CD4-positive, alpha-beta T cell (primary cell): ENCODE measurements at places on chromosomes 13 and 19. TPM values are rescaled to one million over a fixed set of nuclear protein-coding genes. Genes with fewer than 3 reads are reported as not detected.

- no peak for DNase-seq
Observed at GRCh38 chr19:50555033-50555432, 13.2 kb downstream of the LRRC4B start.

GRCh38 chr13:23462815-23463559, 29.5 kb upstream of the SACS start:
- DNase-seq, result no peak

DNA sequence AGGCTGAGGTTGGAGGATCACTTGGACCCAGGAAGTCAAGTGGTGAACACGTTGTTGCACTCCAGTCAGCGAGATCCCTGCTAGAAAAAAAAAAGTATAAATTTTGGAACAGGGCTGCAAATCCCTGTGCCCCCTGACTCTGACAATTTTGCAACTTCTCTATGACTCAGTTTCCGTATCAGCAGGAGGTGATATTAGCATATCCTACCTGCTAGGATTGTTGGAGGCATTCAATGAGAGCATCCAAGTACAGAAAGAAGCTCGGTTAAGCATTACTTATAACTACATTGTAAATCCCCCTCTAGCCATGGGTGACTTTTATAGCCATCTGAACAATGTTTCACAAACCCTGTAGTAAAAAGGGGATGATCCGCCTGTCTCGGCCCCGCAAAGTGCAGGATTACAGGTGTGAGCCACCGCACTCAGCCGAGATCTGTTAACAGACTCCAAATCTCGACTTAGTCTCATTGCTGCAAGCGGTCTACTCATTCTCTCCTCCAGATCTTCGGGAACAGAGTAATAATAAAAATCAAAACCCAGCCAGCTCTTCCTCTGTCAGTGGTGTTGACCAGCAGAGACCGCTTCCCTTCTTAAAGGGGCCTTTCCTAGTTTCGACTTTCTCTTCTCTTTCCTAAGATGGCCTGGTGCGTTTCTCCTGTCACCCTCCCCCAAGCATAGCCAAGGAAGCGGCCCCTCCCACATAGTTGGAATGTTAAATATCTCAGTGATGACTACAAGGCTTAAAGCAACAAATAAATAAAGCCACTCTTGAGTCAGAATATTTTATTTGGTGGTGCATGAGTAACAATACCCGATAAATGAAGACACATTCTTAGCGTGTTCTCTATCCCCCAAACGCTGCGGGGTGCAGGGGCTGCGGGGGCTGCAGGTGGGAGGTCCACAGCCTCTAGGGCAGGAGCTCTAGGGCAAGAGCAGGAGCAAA, 10.3 kb upstream of the BICRA start:
- no peak for DNase-seq

- DNase-seq, result no peak
Observed at GRCh38 chr13:66859078-66859477, 371.1 kb downstream of the PCDH9 start.

GRCh38 chr13:78054157-78054556, 135.5 kb upstream of the EDNRB start:
- DNase-seq, result no peak

GRCh38 chr19:13985771-13986347, 20.3 kb downstream of the RFX1 start:
- no peak for DNase-seq

GRCh38 chr19:30208436-30209060, 163.6 kb upstream of the ZNF536 start:
- no peak for DNase-seq

GRCh38 chr13:92196591-92197256, 798.3 kb downstream of the GPC5 start:
- DNase-seq, result no peak

- peak; percentile 52 for DNase-seq
Observed at GRCh38 chr19:20453425-20453935, 112.1 kb downstream of the ZNF737 start.

GRCh38 chr19:58516246-58516836, 3.3 kb downstream of the ZBTB45 start:
- no peak for DNase-seq

- no peak for DNase-seq
Observed at GRCh38 chr13:111929036-111929616, 137.8 kb upstream of the SOX1 start.

DNA sequence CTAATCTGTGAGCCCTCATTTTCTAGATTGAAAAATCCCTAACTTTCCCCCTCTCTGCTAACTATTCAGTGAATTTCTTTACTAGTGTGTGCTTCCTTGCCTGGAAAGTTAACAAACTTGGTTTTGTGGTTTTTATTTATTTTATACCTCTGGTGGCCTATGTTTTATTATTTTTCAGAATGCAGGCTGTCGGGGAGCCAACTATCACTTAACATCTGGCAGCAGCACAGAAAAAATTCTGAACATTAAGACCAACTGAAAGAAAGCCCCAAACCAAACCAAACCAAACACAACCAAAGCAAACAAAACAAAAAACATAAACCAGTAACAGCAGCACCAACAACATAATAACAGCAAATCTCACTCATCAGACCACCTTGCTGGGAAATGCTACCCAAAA, 109.0 kb upstream of the KL start:
- DNase-seq, result no peak

DNA sequence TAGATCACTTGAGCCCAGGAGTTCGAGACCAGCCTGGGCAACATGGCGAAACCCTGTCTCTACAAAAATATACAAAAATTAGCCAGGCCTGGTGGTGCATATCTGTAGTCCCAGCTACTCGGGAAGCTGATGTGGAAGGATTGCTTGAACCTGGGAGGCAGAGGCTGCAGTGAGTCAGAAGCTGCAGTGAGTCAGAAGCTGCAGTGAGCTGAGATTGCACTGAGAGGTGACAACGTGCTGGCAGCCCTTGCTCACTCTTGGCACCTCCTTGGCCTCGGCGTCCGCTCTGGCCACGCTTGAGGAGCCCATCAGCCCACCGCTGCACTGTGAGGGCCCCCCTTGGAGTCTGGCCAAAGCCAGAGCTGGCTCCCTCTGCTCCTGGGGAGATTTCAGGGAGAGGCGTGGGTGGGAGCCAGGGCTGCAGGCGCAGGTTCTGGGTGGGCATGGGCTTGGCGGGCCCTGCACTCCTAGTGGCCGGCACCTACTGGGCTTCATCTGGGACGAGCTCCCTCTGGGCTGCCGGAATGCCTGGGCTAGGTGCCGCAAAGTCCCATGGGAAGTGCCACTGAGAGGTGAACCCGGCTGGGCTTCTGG, 39.5 kb upstream of the RPL21 start:
- DNase-seq, result no peak

GRCh38 chr13:111475488-111475887, 155.0 kb downstream of the TEX29 start:
- DNase-seq, result no peak

DNA sequence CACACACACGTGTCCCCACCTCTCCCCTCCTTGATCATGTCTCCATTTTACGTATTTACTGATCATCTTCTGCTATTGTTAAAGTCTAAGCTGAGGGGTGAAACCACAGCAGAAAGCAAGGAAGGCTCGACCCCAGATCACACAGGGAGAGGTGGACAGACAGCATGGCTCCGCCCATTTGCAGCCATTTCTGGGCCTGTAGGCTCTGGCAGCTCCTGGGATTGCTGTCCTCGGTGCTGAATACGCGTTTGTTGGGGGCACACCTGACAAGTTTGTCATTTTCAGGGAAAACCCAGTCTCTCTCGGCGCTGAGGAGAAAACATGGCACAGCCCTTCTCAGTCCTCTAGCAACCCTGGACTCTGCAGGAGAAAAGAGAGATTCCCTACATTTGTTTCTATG, 8.0 kb downstream of the TMEM86B start:
- no peak for DNase-seq

GRCh38 chr19:34838248-34838647, 65.2 kb upstream of the ZNF599 start:
- DNase-seq, result no peak

EDDM13 gene
- total RNA-seq, result not detected

ADGRE1 gene
- total RNA-seq, result 5.4 TPM

SELENOV gene
- not detected for total RNA-seq
